Non-pigmented ciliary epithelial cell (primary cell): ENCODE measurements at places on chromosomes 4 and X.

GRCh38 chr4:79874197-79874596 lies 198.8 kb downstream of the ANTXR2 start:
- DNase-seq: no peak

- DNase-seq: no peak
These were observed 33.7 kb downstream of the PRPS2 start for GRCh38 chrX:12824944-12825343.

GRCh38 chr4:91114386-91114785 lies 987.2 kb downstream of the CCSER1 start:
- DNase-seq: no peak

GRCh38 chrX:44770121-44770520 lies 73.7 kb upstream of the DUSP21 start:
- no peak for DNase-seq

DNA sequence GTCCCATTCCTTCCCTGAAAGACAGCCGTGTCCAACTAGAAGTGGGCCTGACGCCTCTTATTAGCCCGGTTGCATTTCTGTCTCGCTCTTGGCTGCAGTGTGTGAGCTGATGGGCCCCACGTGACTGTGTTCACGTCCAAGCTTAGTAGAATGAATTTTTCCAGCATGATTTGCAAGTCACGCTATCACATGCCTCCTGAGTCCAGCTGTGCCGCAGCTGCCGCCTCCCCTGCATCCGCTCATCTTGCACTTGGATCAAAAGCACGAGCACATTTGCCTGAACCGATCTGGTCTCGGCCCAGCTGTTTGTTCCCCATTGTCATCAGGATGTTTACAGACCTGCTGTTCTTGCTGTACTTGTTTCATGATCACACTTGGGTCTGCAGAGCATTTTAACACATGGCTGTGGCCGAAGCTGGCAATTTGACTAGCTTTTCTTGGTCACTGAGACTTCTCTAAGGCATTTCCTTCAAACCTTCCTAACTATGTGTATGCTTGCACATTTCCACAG lies 126.5 kb downstream of the KIT start:
- DNase-seq: peak; percentile 31

DNA sequence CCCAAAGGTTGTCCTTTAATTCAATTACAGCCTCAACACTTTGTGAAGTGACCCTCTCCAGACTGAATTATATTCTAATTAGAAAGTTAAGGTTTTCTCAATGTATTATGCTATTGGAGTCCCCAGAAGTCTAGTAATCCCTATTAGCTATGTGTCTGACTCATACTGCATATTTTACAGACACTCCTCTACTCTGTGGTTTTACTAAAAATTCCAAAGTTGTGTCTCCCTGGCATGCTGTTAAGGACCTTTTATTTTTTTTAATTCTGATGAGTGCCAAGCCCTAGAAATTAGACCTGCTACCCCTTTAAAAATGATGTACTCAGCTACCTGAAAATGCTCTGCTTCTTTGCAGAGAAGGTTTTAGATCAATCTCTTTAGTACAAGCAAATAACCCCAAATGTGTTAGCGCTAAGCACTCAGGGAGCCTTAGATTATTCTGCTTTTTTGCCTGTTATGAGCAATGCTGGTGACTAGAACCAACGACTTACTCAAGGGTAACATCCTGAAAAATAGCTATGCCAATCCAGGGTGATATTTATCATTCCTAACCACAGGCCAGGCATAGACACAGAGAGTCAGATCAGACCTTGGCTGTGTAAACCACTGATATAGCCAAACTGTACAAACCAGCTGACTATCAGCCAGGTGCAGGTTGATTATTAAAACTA lies 26.1 kb upstream of the CXCL13 start:
- DNase-seq: peak; percentile 57

GRCh38 chr4:146061610-146062334 lies 113.7 kb upstream of the LSM6 start:
- DNase-seq: no peak

- DNase-seq: no peak
These were observed 30.7 kb downstream of the MID1IP1 start for GRCh38 chrX:38831949-38832348.

GRCh38 chr4:158958489-158959270 lies 144.2 kb upstream of the RAPGEF2 start:
- no peak for DNase-seq

DNA sequence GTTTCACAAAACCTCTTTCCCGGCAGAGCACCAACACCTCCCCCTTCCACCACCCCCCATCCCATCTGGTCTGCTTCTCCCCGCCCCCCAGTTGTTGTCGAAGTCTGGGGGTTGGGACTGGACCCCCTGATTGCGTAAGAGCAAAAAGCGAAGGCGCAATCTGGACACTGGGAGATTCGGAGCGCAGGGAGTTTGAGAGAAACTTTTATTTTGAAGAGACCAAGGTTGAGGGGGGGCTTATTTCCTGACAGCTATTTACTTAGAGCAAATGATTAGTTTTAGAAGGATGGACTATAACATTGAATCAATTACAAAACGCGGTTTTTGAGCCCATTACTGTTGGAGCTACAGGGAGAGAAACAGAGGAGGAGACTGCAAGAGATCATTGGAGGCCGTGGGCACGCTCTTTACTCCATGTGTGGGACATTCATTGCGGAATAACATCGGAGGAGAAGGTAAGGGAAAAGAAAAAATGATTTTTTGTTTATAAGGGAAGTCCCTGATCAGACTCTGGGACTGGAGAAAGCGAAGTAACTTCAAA lies at the start of gene PDGFRA:
PDGFRA (plus strand) TSS at position 333 of the 541 bp plus-strand sequence. CDS start 29,476 bp downstream, outside the sequence.
- DNase-seq: no peak

- no peak for DNase-seq
These were observed 314.3 kb upstream of the FGF13 start for GRCh38 chrX:139025816-139026215.

DNA sequence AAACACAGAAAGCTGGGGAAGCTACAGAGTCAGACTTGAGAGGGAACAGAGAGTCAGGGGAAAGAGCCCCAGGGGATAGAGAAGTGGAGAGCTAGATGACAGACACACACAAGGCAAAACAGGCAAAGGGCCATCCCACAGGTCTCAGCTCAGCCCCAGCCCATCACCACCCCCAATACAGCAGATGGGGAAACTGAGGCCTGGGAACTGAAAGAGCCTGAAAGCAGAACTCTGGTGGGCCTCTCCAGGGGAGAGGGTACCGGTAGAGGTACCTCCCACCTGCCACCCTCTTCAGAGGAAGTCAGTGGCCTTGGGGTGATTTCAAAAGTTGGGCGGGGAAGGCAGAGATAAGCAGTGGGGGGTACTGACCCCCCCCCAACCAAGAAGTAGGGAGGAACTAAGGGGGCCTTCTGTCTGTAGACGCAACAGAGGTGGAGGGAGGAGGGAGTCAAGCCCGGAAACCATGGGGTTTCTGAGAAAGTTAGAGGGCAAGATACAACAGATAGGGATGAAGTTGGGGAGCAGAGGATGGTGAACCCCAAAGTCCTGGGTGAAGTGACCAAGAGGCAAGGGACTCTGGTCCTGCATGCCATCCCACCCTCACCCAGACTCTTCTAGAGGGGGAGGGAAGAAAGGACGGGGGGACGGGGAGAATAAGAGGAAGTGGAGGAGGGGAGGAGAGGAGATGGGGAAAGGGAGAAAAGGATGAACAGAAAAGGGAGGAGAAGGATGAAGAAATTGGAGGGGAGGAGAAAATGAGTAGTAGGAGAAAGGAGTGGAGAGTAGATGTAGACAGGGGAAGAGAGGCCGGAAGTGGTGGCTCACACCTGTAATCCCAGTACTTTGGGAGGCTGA lies 3.2 kb downstream of the GATA1 start:
- DNase-seq: no peak

DNA sequence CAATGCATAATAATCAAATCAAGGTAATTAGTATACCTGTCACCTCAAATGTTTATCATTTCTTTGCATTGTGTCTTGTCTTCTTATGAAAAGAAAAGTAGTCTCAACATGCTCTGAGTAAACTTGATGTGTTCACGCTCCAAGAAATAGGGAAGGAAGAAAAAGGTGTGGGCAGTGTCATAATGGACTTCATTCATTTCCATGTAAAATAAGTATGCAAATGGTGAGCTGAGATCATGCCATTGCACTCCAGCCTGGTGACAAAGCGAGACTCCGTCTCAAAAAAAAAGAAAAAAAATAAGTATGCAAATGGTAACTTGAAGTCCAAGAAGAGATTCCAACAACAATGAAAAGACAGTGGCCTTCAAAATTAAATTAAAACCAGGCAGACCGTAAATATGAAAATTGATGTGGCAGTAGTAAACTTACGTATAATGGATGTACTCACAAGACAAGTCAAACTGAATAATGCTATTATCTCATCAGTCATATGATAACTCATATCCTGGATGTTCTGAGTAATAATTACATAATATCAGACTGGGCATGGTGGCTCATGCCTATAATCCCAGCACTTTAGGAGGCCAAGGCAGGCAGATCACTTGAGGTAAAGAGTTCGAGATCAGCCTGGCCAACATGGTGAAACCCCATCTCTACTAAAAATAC lies 6.0 kb upstream of the CWH43 start:
- DNase-seq: no peak

DNA sequence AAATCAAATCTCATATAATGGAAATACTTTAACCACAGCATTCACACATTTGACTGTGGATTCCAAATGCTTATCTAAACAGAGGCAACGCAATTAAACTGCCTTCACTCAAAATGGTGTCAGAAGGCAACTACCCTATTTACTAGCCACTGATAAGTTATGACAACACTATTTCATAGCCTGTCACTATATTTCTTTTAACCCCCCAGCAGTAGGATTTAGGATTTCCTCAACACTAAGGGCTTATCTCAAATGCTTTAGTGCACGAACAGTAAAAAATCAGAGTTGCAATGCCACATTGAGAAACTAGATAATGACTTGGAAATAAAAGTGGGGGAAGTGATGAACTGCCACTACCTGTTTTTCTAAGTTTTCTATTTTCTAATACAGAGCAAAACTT lies 66.7 kb downstream of the DHX15 start:
- no peak for DNase-seq

DNA sequence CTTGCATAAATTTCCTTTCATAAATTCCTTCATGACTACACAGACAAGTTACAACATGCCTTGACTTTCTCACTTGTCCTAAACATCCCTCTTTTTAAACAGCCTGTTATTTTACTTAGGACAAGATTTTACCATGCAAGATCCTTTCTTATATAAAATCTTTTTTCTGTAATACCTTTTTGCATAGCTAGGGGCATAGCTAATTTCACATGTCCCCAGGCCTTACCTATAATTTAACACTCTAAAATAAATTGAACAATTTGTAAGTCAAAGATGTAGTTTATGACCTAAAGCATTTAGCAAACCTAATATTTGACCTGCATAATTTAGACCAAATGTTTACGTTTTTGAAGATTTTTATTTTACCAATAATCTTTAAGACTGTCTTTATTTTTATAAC lies 396.3 kb upstream of the FSTL5 start:
- DNase-seq: no peak

GRCh38 chr4:91472046-91472445 lies 831.7 kb upstream of the GRID2 start:
- no peak for DNase-seq

GRCh38 chrX:10007621-10008020 lies 40.5 kb downstream of the CLDN34 start:
- no peak for DNase-seq

DNA sequence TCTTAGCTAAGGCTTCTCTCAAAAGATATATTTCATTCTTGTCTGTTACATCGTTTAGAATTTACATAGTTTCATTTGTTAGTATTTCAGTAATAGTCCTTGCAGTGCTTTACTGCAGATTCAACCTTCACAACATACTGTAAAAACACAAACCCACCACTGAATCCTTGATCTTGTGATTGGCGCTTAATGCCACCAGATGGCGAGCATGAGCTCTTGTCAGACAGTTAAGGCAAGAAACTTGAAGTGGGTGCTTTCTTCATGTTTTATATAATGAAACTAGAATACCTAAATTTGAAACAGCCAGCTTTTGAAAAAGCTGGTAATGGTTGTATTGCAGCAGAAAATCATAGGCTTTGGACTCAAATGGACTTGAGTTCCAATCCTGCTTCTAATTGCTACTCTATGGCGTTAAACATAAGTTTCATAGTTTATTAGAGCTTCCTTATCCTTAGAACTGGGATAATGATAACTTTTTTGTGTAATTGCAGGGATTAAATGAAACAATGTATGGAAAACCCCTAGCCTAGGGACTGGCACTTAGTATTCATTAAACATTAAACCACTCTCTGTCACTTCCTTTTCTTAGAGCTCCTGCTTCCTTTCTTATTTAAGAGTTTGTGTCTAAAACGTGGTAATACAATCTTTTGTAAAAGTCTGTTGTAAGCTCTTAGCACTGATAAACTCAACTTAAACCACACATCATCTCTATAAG lies 95.1 kb downstream of the USP9X start:
- peak; percentile 18 for DNase-seq

- DNase-seq: no peak
These were observed 1308.6 kb downstream of the ARAP2 start for GRCh38 chr4:34935739-34936138.

DNA sequence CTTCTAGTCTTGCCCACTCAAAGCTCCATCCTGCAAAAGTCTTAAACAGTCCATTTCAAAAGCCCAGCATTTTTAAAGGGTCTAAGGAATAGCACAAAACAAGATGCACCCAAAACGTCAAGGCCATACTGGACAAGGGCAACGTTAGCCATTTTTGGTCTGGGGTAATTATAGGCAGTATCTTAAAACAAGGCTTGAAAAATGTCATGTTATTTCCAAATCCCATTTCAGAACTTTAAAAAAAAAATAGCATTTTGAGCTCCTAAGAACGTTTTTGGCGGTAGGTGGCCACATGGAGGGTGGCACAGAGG lies 584 bp upstream of the TMEM165 start:
- DNase-seq: no peak

DNA sequence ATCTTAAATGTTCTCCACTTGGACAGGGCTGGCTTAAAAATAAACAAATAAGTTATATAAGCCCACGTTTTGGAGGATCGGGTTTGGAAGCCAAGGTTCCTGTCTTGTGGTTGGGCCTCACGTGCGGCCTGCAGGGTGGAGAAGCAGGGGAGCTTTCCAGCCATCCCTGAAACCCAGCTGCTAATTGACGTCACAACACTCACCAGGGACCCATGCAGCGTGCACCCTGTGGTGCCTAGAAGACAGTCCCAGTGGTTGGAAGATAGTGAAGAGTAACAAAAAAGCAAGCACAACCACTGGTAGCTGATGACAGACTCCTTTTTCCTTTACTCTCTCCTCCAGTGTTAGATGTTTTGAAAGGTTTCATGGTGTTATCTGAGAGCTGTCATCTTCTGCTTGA lies 142.0 kb upstream of the RBPJ start:
- DNase-seq: no peak

- no peak for DNase-seq
These were observed 14.7 kb downstream of the CXCR3 start for GRCh38 chrX:71603618-71604017.

GRCh38 chr4:112771-113170 lies 11.5 kb upstream of the ZNF718 start:
- no peak for DNase-seq

- DNase-seq: no peak
These were observed 149.3 kb downstream of the NWD2 start for GRCh38 chr4:37393889-37394288.

GRCh38 chrX:16433021-16433420 lies 216.9 kb upstream of the S100G start:
- DNase-seq: no peak
